ENCODE measurements at places on chromosomes 13 and 19. TPM values are rescaled to one million over a fixed set of nuclear protein-coding genes. Genes with fewer than 3 reads are reported as not detected.

DNA sequence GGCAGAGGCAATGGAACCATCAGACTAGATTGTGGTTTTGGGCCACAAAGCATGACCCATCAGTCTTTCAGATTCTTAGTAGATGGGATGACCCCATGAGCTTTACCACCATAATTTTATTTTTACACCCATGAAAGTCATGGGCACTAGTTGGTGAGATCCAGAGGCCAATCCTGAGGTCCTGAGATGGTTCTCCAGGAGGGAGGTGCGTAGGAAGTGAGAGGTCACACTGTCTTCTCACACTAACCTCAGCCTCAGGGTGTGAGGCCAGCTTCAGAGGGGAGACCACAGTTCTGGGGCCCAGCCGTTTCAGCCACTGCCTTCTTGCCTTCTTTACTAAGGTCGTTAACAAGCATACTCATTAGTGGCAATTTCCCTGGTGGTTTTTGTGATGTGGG, 106.4 kb downstream of the AKAP11 start:
- DNase-seq: no peak

- no peak for DNase-seq
Measured at GRCh38 chr19:12513531-12514061, 29.0 kb upstream of the ZNF709 start.

- no peak for DNase-seq
Measured at GRCh38 chr19:50273821-50274220, 55.4 kb downstream of the KCNC3 start.

ZNF71 gene
- 4.4 TPM for total RNA-seq

GRCh38 chr19:7654401-7654800, 14.4 kb upstream of the RETN start:
- DNase-seq: no peak

GRCh38 chr19:46840498-46840942, 10.1 kb downstream of the AP2S1 start:
- no peak for DNase-seq

- DNase-seq: no peak
Measured at GRCh38 chr13:107450931-107451330, 764.4 kb downstream of the LIG4 start.

DNA sequence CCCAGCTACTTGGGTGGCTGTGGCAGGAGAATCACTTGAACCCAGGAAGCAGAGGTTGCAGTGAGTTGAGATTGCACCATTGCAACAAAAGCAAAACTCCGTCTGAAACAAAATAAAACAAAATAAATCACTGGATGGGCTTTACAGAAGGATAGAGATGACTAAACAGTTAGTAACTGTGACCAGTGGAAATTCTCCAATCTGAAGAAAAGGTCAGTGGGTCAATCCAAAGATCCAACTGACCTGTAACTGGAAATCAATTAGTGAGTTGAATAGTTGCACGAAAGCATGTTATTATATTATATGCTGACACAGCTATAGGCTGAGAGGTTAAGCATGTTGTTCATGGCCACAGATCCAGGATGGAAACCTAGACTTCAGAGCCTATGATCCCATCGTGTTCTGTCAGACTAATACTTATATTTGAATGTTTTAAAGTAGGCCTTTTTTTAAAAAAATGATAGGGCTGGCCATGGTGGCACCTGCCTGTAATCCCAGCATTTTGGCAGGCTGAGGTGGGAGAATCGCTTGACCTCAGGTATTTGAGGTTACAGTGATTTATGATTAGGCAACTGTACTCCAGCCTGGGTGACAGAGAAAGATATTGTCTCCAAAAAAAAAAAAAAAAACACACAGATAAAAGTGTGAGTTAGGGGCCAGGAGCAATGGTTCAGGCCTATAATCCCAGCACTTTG, 1.4 kb downstream of the ECH1 start:
- DNase-seq: no peak

GRCh38 chr19:54026656-54027055, 35.2 kb downstream of the CACNG6 start:
- no peak for DNase-seq

CYSLTR2 gene
- total RNA-seq: 3.0 TPM

- no peak for DNase-seq
Measured at GRCh38 chr13:33537026-33537425, 251.5 kb upstream of the STARD13 start.

ZAR1L gene
- total RNA-seq: not detected

DNA sequence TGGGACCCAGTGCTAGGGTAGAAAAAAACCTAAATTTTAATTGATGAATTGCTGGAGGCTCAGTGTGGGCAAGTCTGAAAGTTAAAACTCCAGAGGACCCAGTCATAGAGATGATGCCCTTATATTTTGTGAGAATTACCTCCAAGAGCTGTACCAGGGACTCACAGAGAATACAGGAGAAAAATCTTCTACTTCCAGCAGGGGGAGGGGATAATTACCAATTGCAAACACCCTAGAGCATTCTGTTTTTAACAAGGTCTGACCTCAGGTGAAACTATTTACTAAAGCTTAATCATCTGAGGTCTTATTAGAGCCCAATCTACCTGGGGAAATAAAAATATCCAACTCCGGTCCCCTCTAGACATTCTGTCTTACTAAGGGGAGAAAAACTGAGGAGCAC, 994.7 kb upstream of the MIR17HG start:
- DNase-seq: no peak

GRCh38 chr19:45900738-45901431, 1.5 kb downstream of the MYPOP start:
- no peak for DNase-seq

DNA sequence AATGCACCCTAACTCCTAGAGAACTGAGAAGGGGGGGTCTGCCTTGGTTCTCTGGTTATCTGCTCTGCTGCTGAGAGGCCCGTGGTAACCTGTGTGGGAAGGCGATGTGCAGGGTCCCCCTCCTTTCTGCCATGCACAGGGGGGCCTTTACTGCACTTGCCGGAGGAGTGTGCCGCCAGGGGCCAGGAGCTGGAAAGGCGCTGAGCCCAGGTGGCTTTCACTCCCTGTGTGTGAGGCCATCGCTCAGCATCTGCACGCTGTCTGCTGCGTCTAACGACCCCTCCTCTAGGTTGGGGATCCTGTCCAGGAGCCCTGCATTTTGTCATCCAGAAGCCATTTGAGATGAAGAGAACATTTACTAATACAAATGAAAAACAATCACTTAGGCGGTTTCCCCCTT, 37.0 kb upstream of the TEX29 start:
- no peak for DNase-seq

Measured in activated naive CD4-positive, alpha-beta T cell treated with anti-CD3 and anti-CD28 coated beads, Interleukin-2, amount 50 U/mL, for 72 hours (primary cell).